ENCODE measurements at places on chromosomes 2 and 18. TPM values are rescaled to one million over a fixed set of nuclear protein-coding genes. Genes with fewer than 3 reads are reported as not detected.

The GAREM1 gene
- polyA plus RNA-seq = 2.5 TPM

DNA sequence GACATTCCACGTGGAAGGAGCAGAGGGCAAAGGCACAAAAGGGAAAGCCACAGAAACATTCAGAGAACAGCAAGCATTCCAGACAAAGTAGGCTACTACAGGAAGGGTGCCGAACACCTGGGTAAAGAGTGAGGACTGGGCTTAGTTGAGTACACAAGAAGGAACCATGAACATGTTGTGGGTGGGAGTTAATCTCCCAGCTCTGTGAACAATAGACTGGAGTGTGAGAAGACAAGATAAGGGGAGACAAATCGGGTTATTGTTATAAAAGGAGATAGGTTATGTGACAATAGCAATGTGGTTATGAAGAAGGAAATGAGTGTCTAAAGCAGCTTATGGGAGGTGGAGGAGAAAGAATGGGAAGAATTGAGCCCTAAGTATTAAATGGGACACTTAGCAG lies 70.0 kb downstream of the DPP4 start:
- H3K4me3 ChIP-seq = no peak overlapping the region
- no peaks in the 10 kb centered on the region for H3K27me3 ChIP-seq
- no peaks in the 10 kb centered on the region for H3K36me3 ChIP-seq
- no peaks in the 10 kb centered on the region for H3K4me1 ChIP-seq
- H3K27ac ChIP-seq = no peak overlapping the region

The LHCGR gene
- polyA plus RNA-seq = not detected

- no peak overlapping the region for H3K27ac ChIP-seq
- H3K4me1 ChIP-seq = peaks cover 15% of the 10 kb centered on the region
These were observed 13.2 kb upstream of the AGAP1 start for GRCh38 chr2:235480614-235481013.

The TPO gene
- 0.37 TPM for polyA plus RNA-seq

- no peak overlapping the region for H3K27ac ChIP-seq
- no peak for DNase-seq
- no peak overlapping the region for H3K4me3 ChIP-seq
- H3K4me1 ChIP-seq = no peaks in the 10 kb centered on the region
These were observed 50.9 kb downstream of the KIF1A start for GRCh38 chr2:240769096-240769495.

DNA sequence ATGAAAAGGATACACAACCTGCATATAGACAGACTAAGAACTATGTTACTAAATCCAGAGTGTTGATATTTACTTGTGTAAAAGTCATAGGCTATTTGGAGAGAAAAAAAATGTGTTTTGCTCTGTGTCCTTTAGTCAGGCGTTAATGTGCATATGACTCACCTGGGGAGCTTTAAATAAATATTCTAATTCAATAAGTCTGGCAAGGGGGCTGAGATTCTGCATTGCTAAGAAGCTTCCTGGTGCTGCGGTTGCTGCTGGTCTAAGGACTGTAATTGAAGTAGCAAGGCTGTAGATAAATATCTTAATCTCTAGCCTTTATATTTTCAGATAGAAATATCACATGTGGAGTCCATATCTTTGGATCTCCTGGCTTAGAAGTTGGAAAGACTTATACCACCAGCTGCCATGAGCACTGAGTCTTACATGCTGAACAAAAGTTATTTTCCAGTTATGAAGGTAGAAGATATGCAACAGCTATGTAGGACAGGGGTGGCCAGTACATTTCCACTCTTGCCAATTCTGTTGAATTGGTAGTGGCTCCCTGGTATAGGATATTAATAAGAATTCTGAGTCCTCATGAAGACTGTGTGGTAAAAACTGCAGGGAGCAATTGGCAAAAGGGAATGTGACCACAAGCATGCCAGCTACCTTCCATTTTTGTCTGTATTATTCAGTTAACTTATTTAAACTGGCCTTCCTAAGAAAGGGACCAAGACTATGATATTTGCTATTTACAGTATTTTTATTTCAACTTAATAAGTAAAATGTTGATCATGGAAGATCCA lies 4.8 kb downstream of the SPAG16 start:
- H3K4me3 ChIP-seq = no peak overlapping the region
- no peaks in the 10 kb centered on the region for H3K27me3 ChIP-seq
- peaks cover 61% of the 10 kb centered on the region for H3K4me1 ChIP-seq
- peak overlapping the region; percentile 53 for H3K27ac ChIP-seq
- DNase-seq = peak; percentile 72
- no peaks in the 10 kb centered on the region for H3K36me3 ChIP-seq

The MAPRE3 gene
- 12.3 TPM for polyA plus RNA-seq

The TEX44 gene
- polyA plus RNA-seq = not detected

- H3K36me3 ChIP-seq = no peaks in the 10 kb centered on the region
- H3K4me1 ChIP-seq = peaks cover 31% of the 10 kb centered on the region
- peak; percentile 69 for DNase-seq
- H3K4me3 ChIP-seq = no peak overlapping the region
These were observed 219.3 kb upstream of the APCDD1 start for GRCh38 chr18:10234912-10235660.

- no peak overlapping the region for H3K4me3 ChIP-seq
- H3K36me3 ChIP-seq = no peaks in the 10 kb centered on the region
- no peak for DNase-seq
- H3K4me1 ChIP-seq = no peaks in the 10 kb centered on the region
- H3K27me3 ChIP-seq = no peaks in the 10 kb centered on the region
- H3K27ac ChIP-seq = no peak overlapping the region
These were observed 57.8 kb upstream of the HNRNPA3 start for GRCh38 chr2:177154809-177155208.

The REG3A gene
- polyA plus RNA-seq = 120 TPM

The TRIM43 gene
- not detected for polyA plus RNA-seq

The ALK gene
- not detected for polyA plus RNA-seq

The DAPL1 gene
- 138 TPM for polyA plus RNA-seq

The ARL5A gene
- polyA plus RNA-seq = 17.7 TPM

DNA sequence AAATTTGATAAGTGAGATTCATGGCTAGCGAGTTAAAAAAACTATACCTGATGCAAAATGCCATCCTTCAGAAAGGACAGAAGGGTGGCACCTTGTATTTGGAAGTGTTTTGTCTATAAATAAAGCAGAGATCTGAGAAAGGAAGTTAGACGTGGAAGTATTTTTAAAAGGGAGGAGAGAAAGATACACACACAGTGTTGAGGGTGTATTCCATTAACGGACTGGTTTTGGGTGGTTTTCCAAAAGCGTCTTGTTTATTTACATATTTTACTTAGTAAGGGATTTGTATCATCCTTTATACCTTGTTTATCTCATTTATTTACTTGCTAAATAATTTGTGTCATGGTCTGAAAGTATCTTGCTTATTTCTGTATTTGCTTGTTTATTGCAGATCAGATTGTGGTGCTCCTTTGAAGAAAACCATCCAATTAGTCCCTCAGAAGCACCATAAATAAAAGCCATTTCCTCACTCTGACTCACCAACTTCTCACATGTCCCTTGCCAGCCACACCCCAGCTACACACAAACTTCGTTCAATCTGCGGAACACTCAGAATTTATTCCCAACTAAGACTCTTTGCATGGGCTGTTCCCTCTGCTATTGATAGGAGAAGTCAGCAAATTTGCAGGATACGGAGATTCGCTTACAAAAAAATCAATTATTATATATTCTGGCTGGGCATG lies 90.8 kb downstream of the FAM124B start:
- no peak for DNase-seq
- H3K36me3 ChIP-seq = no peaks in the 10 kb centered on the region
- H3K27ac ChIP-seq = no peak overlapping the region
- no peaks in the 10 kb centered on the region for H3K27me3 ChIP-seq
- no peak overlapping the region for H3K4me3 ChIP-seq

The ERFE gene
- polyA plus RNA-seq = 0.13 TPM

DNA sequence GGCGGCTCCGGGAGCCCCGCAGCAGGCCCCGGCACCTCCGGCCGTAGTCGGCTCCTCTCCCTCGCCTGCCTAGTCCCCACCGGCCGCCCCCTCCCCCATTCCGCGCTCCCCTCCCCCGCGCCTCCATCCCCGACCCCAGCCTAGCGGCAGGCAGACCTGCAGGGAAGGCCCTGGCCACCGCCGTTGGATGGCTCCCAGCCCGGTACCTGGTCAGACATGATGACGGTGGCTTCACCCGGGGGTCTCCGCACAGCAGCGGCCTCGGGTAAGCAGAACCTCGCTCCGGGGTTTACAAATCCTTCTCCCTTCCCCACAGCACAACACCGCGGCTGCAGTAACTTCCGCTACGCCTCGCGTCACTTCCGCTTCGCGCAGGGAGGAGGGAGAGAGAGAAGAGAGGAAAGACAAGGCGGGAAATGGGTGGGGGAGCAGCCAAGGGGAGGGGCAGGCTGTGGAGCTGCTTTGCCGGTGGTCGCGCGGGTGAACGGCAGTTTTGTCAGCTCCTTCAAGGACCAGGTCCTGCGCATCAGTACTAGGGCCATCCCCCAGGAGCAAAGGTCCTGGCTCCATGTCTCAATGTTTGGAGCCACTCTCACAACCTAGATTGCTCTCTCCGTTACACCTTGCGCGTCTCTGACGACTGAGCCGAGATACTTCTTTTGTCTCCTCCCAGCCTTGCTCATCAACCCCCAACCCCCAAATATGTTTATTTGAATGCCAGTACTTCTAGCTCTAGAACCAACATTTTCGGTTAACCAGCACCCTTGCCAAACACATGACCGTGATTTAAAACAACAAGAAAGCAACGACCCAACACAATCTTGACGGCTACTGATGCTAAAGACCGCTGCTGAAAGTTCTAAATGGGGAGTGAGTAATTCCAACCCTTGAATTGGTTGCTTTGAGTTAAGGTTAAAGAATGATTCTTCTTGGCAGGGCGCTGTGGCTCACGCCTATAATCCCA lies at the start of gene SUMO1:
TSS of gene SUMO1 (minus strand) at position 364 of the 964 bp plus-strand sequence. CDS start at position 218, 146 bp downstream.
- peaks cover 34% of the 10 kb centered on the region for H3K4me1 ChIP-seq
- DNase-seq = peak; percentile 98
- no peaks in the 10 kb centered on the region for H3K36me3 ChIP-seq

DNA sequence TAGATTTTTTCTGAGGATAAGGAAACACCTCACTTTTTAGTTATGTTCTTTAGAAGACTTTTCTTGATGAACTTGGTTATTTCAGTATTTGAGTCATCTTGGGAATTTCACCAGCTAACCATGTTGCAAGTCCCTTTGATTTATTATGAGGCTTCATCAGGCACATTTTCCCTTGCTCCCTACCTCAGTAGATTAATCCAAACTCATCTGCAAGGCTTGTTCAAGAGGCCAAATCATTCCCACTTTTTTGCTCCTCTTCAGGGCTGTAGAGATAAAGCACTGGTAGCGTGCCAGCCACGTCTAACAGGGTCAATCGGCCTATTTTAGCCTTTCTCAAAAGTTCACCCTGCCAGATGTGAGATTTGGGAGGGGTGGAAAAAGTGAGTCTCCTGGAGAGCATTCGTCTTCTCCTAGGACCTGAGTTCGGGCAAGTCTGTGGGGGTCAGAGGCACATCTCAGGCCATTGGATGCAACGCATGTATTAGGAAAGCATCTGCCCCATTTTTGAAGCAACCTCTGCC lies 120.3 kb downstream of the RDH14 start:
- H3K4me1 ChIP-seq = no peaks in the 10 kb centered on the region
- no peaks in the 10 kb centered on the region for H3K36me3 ChIP-seq
- no peak overlapping the region for H3K4me3 ChIP-seq
- H3K27ac ChIP-seq = no peak overlapping the region
